ENCODE measurements at places on chromosomes 13 and 19.
A peak's percentile ranks its signal among the peaks of the same experiment; 100 is the strongest.

DNA sequence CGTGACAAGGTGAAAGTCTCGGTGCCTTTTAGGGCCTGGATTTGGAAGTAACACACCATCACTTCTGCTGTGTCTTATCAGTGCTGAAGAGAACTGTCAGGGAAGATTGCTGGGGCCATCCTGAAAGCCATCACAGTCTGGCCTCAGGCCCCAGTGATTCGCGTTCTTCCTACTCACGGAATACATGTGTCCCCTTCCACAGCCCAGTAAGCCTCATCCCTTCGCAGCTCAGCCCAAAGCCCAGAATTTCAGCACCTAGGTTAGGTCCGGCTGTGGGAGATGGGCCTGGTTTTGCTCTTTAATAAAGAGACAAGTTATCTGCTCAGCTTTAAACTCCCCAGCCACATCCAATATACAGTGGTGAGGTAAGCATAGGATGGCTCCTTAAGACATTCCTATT lies 113.0 kb upstream of the SPACA7 start:
- DNase-seq = no peak

DNA sequence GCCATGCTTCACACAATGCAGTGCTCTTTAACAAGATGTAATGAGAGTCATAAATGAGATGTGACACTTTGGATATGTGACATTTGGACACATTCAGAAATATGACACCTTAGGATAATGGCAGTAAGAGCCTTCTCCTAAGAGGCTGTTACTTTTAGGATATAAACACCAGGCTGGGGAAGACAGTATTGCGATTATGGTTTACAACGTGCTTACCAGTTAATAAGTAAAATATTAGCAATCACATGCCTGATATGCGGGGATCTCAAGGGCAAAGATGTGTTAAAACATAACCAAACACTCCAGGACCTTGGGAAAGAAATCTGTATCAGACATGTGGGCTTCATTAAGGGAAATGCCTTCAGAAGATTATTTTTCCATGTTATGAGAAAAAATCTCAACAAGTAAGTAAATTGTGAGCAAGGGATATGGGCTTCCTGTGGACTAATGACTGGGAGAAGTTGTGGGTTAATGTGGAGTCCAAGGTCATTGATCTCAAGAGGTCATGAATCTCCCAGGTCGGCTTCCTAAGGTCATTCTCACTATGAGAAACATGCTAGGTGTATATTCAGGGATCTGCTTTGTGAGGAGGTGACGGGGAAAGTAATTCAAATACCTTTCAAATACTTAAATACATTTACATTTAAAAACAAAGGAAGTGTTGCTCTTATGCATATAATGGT lies 105.3 kb downstream of the STARD13 start:
- DNase-seq = no peak

DNA sequence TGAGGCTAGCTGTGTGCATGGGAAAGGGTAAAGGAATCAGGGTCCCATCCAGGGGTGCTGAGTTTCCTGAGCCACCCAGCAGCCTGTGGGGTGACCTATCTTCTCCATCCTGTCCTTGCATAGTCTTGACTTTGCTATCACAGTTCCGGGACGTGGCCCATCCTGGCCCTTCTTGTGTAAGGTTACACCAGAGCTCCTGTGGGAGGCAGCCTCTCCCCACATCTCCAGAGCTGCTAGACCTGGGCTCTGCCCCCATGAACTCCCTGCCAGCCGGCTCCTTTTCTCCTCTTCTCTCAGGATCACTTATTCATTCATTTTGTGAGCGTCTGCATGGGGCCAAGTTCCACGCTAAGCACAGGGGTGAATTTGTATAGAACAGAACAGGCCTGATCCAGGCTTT lies 238.9 kb downstream of the TSHZ3 start:
- DNase-seq = no peak

DNA sequence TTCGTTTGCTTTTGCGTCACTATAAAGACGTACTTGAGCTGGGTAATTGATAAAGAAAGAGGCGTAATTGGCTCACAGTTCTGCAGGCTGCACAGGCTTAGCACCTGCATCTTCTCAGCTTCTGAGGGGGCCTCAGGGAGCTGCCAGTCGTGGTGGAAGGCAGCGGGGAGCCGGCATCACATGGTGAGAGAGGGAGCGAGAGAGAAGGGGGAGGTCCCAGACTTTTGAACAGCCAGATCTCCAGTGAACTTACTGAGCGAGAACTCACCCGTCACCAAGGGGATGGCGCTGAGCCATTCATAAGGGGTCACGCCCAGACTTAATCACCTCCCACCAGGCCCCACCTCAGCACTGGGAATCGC lies 58.7 kb upstream of the F7 start:
- peak; percentile 40 for DNase-seq

DNA sequence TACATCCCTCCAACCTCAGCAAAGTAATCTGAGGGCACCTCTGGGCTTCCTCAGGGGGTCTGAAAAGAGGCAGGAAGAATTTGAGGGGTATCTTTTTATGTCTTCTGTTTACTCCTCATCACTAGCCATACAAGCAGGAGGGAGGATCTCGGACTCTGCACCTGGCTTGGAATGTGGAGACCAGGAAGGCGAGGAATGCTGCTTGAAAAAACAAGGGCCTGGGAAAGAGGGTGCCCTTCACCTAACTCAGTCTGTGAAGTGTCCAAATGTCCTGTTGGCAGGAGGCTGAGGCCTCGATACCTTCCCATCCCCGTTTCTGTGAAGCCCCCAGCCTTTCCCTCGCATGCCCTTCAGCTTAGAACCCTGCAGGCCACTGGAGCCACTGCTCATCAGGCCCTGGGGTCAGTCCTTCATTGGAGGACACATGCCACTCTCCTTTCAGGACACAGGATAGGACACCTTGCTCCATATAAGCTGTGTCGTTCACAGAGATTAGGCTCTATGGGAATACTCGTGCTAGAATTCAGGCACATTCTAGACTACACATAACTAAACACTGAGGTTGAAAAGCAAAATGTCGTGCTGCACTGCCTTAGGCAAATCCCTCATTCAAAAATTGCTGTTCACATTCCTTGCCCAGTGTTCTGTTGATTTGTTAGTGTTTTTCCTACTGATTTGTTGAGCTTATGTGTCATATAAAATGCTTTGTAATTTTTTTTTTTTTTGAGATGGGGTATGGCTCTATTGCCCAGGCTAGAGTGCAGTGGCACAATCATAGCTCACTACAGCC lies 49.7 kb downstream of the ESD start:
- DNase-seq = no peak

GRCh38 chr13:25300861-25301346 lies 521 bp upstream of the NUP58 start:
- DNase-seq = no peak

GRCh38 chr19:45852983-45853382 lies 10.0 kb downstream of the SYMPK start:
- DNase-seq = peak; percentile 9

DNA sequence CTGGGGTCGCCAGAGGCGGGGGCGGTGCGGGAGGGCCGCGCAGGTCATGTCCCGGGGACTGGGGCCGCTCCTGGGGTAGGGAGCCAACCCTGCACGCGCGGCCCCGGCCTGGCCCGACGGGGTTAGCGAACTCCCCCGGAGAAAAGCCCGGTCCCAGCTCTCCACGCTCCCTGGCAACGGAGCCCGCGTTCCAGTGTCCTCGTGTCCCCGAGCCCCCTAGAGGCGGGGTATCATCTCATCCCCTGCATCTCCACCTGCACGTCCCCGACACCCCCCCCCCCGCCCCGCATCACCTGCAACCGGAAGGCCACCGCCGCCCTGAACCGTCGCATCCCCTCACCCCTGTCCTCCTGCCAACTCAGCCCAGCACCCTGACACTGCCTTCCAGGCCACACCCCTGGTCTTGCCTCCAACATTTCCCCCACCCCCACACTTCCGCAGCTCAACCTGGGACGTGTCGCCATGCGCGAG lies 2.7 kb downstream of the WDR88 start:
- no peak for DNase-seq

GRCh38 chr13:97307882-97308624 lies 85.9 kb downstream of the MBNL2 start:
- peak; percentile 66 for DNase-seq

- no peak for DNase-seq
Measured at GRCh38 chr13:56697011-56697410, 443.7 kb upstream of the PRR20A start.

GRCh38 chr13:77230560-77230959 lies 96.3 kb downstream of the MYCBP2 start:
- DNase-seq = no peak

DNA sequence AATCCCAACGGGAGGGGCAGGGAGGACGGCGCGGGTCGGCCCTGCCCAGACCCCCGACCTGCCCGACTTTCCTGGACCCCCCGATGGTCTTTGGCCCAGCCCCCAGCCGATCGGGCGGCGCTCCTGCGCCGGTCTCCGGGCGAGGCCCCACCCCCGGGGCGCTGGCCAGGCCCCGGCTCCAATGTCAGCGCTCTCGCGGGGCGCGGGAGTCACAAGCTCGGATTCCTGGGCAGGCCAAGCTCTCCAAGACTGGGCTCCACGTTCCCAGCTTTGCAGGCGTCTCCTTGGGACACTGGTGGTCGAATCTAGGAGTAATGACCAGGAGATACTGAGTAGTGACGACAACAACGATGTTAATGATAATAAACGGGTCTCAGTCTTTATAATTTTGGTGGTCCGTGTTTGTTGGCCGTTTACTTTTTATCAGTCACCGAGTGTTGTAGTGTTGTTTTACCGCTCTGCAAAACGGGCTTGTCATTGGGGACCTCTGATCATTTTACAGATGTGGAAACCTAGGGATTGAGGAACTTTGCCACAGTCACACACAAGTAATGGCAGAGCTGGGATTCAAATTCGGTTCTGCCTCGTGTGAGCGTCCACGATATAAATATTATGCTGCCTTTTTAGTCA lies 545 bp downstream of the RAD23A start:
- DNase-seq = peak; percentile 40

- DNase-seq = no peak
Measured at GRCh38 chr19:42412661-42413076, 14.5 kb downstream of the LIPE start.

DNA sequence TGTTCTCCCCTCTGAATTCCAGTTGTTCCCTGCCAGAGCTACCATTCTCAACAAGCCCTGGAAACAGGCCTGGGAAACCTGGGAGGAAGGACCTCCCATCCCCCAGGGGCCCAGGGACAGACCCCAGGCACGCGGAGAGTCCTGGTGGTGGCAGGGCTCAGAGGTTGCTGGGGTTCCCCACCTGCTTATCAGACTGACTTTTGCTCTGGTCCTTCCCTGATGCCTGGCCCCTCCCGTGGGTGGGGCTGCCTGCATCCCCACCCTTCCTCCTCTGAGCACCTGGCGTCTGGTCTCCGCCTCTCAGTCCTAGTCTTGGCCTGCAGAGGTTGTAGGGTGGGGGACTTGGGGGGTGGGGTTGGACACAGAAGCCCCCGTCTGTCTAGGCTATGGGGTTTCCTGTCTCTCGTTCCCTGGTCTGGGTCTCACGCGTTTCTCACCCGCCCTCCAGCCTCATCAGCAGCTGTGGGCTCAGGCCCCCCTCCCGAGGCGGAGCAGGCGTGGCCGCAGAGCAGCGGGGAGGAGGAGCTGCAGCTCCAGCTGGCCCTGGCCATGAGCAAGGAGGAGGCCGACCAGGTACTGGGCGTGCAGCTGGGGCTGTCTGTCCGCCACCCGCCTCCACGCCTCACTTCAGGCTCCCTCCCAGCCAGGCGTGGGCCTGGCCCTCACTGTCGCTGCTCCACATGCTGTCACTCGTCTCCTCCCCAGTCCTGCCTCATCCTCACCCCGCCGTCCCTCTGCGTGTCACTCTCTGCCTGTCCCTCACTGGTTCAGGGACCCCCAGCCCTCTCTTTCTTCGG lies 13.6 kb downstream of the EPN1 start:
- DNase-seq = no peak

DNA sequence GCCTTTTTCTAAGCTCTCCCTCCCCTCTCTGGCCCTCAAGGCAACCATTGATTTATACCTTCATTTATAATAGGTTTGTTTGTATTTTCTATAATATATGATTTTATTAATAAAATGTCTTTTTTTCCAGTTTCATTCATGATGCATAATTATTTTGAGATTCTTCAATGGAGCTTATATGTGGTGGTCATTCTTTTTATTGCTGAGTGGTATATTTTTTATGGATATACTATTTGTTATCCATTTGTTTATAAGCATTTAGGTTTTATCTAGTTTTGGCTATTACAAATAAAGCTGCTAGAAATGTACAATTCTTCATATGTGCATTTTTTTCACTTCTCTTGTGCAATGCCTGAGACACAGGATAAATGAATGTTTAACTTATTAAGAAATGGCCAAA lies 10.8 kb downstream of the ZNF211 start:
- DNase-seq = no peak

GRCh38 chr13:110914081-110914330 lies 863 bp downstream of the ANKRD10 start:
- DNase-seq = peak; percentile 36

GRCh38 chr13:44197791-44198770 lies 175.5 kb upstream of the SERP2 start:
- no peak for DNase-seq

DNA sequence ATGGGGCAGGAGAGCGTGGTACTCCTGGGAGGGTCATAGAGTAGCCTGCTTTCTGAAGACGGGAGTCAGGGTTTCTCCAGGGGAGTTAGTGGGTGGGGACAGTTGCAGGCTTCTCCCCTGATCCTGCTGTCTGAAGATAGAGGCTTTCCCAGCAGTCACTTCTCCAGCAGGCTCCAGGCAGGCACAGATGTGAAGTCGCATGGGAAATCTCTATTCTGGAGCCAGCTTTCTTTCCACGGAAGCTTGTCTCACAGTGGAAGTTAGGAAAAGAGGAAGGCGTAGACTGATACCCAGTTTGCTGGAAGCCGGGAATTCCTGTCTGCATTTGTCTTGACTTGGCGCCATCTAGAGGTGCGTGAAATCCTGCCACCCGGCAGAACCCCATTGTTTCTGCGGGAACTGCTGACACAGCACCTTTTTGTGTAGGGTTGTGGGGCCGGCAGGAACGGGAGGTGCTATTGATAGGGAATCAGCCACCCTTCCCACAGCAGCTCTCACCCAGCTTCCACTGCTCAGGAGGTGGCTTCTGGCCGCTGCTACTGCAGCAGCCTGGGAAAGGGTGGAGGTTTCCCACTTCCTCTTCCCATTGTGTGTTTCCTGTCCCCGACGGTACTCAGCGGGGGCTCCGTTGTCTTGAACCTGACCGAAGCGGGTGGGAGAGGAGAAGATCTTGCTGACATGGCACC lies 28.5 kb upstream of the NPAS1 start:
- DNase-seq = peak; percentile 83

DNA sequence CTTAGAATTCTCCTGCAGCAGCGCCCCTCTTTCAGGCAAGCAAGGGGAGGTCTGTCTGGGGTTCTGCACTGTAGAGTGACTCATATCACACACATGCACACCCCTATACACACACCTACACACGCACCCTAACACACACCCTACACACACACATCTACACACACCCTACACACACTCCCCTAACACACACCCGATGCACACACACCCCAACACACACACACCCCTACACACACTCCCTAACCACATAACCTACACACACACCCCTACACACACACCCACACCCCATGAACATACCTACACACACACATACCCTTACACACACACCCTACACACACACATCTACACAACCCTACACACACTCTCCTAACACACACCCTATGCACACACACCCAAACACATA lies 493.2 kb downstream of the IRS2 start:
- no peak for DNase-seq

- no peak for DNase-seq
Measured at GRCh38 chr19:2488405-2488941, 12.5 kb downstream of the GADD45B start.

GRCh38 chr13:107865643-107866031 lies 349.7 kb downstream of the LIG4 start:
- peak; percentile 50 for DNase-seq
